ENCODE measurements at places on chromosomes 1 and 21.

DNA sequence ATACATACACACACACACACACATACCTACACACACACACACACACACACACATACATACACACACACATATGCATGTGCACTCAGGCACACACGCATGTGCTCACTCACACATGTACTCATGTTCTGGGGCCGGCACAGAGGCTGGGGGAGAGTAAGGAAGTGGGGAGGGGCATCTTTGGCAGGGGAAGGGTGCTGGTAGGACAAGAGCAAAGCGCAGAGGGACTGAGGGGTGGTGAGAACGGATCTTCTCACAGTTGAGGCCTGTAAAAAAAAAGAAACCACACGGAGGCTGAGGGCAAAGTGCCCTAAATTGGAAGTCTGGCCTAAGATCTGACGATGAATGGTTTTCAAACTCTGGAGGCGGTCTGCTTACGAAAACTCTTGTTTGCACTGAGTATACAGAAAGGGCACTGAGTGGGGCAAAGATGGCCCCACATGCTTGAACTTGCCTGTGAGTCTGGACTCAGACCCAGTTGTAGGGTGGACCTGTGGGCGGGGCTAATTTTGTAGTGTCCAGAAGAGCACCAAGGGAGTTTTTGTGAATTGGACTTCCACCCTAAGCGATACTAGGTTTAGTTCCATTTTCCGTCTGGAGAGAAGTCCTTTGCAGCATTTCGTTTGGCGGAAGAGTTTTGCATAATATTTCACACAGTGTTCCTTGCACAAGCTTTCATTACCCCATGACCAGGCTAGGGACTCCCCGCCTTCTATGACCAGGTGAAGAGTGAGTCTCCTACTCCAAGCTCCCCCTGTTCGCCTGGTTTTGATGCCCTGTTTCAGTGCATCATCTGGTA is 79.3 kb upstream of the LYST start:
- no peak for DNase-seq

DNA sequence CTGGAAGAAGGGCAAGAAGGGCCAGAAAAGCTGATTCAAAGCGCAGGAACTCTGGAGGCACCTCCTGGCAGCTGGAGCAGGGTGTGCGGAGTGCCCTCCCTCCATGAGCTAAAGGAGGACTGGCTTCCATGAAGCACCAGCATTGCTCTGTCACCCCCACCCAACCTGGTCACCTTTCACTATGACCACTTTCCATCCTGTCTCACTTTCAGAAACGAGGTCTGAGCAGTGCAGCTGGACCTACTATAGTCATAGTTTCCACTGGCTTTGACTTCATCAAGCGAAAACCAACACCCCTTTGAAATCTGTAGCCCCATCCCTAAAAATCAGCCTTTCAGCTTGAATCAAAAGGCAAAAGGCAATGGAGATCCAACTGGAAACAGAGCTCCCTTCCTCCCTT is 84.8 kb upstream of the CACNA1E start:
- DNase-seq, result no peak

GRCh38 chr1:51336004-51336403 is 5.6 kb upstream of the TTC39A start:
- DNase-seq, result no peak

- no peak for DNase-seq
Observed at GRCh38 chr1:87426463-87427249, 98.0 kb downstream of the LMO4 start.

- DNase-seq, result peak; percentile 46
Observed at GRCh38 chr1:204465546-204466415, 28.8 kb downstream of the PIK3C2B start.

GRCh38 chr1:42748021-42748420 is 8.0 kb upstream of the CLDN19 start:
- no peak for DNase-seq

DNA sequence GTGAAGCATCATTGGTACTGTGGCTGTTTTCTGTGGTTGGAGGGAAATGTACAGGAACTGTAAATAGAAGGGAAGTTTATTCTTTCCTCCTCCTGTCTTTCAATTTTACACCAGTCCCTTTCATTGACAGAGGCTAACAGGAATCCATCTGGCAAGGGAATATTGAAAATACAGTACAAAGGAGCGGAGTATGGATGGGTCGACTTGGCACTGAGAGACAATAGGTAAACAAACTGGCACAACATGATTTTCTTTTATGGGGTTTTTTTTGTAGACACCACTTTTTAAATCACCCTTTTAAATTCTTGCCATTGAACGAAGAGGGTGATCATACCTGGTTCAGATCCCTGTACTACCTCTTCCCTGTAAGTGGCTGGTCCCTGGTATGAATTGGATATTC is 341.3 kb downstream of the RWDD3 start:
- DNase-seq, result no peak

- no peak for DNase-seq
Observed at GRCh38 chr1:193819376-193819775, 633.0 kb upstream of the B3GALT2 start.

- no peak for DNase-seq
Observed at GRCh38 chr1:230771773-230772354, 24.7 kb downstream of the CAPN9 start.

DNA sequence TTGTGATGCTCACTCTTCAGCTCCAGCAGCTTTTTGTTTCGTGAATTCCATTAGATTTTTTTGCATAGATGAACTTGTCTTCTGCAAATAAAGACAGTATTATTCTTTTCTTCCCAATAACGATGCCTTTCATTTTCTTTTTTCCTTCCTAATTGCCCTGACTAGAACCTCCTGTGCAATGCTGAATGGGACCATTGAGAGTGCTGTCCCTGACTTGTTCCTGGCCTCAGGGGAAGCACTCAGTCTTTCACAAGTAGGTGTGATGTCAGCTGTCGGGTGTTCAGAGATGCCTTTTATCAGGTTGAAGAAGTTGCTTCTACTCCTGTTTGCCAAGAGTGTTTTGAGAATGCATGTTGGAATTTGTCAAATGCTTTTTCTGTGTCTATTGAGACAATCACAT is 64.3 kb upstream of the ADARB1 start:
- DNase-seq, result no peak

GRCh38 chr1:5822726-5823125 is 169.5 kb downstream of the NPHP4 start:
- DNase-seq, result no peak

GRCh38 chr1:10671090-10671489 is 125.4 kb downstream of the CASZ1 start:
- DNase-seq, result peak; percentile 65

DNA sequence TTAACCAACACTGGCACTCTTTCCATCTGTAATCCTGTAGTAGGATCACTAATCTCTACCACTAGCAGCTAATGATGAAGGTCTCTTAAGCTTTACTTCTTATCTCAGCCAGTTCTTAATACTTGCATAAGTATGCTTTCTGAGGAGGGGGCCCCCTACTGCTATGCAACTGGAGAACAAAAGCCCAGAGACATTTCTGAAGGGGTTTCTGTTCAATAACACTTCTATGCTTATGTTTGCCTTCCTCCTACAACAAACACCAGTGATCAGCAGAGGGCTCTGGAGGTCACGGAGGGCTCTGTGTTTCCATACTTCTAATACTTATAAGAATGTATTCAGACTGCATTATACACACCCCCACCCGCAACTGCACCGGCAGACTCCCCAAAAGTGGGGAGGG is 215.8 kb downstream of the BARHL2 start:
- DNase-seq, result no peak

GRCh38 chr1:217029281-217030157 is 306.3 kb upstream of the ESRRG start:
- no peak for DNase-seq

DNA sequence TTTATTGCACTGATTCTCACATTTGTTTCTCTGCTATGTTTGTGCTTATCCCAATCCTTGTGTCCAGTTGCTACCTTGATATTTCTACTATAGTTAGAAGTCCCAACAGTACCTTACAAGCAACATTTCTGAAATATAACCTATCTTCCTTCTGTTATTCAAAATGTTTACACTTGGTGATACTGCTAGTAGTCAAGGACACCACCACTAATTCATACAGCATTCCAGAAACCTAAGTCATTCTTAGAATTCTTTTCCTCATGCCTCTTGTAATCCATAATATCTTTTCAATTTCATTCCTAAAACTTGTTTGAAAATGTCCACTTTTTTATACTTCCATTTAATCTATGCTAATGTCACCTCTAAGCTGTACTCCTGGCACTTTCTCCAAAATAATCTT is 2132.1 kb downstream of the NCAM2 start:
- DNase-seq, result no peak

- no peak for DNase-seq
Observed at GRCh38 chr1:3103967-3104677, 35.1 kb downstream of the PRDM16 start.

DNA sequence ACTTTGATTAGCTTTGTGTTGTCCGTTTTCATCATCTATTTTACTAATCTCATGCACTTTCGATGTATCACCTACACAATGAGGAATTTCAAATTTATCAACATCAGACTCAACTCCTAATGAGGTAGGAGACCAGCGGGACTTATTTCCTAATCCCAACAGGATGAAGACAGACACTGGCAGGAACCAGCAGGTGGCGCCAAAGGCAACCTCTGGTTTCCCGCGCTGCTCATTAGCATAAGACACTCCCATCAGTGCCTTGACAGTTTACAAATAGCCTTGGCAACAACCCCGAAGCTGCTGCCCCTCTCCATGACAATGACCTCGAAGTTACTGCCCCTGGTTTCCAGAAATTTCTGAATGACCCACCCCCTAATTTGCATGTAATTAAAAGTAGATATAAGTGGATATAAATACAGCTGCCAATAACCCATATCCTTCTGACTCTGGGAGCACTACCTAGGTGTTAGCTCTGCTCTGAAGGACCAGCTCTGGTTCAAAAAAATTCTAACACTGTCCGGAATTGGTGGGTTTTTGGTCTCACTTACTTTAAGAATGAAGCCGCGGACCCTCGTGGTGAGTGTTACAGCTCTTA is 974.8 kb downstream of the ADGRL2 start:
- DNase-seq, result peak; percentile 34

- DNase-seq, result no peak
Observed at GRCh38 chr1:42670425-42670824, 11.8 kb upstream of the YBX1 start.

GRCh38 chr21:46091118-46091517 is 6.8 kb upstream of the COL6A2 start:
- no peak for DNase-seq

DNA sequence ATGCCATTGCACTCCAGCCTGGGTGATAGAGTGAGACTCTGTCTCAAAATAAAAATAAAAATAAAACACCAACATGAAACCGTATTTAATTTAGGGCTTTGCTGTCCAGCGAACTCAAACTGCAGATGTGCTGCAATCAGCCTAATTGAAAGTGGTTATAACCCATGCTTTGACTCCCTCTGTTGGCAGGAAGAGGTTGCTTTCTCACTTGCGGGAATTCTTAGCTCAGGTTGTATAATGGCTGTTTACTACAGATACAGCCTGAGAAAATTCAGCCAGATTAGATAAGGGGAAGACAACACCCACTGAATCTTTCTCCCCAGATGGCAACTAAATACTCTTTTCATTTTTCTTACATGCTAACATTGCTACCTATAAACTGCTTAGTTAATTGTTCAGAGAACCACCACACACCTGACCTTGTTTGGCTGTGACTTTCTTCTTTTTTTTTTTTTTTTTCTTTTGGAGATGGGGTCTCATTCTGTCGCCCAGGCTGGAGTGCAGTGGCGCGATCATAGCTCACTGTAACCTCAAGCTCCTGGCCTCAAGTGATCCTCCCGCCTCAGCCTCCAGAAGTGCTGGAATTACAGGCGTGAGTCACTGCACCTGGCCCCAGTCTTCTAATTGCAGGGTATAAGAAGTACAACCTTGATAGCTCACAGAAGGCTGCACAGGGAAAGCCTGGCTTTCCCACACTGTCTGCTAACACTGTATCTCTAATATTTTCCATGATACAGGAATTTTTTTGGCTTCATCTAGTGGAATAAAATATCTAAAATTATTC is 34.6 kb downstream of the DNTTIP2 start:
- DNase-seq, result peak; percentile 64

- no peak for DNase-seq
Observed at GRCh38 chr1:221874285-221875003, 132.6 kb upstream of the DUSP10 start.

DNA sequence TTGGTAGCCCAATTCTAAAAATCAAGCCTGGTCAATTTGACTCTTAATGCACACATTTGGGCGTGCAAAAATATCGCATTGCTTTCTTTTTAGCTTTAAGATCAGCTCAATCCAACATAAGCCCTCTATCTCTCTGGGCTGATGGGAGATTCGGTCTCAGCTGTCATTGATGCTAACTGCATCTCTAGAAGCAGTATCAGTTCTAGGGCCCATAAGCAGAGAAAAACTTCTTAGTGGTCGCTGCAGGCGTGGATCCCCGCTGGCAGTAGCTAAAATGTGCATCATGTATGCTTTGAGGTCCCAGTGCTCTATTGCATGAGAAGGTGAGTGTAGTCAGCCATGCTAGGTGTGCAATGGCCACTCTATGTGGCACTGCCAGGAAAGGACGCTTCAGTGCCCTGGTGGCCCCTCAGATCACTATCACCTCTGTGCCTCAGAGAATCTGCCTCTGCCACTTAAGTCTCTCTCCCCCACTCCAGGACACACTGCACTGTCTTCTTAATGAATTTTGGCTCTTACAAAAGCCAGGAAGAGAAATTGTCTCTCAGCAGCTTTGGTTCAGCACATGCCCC is 79.7 kb upstream of the GADD45A start:
- no peak for DNase-seq

DNA sequence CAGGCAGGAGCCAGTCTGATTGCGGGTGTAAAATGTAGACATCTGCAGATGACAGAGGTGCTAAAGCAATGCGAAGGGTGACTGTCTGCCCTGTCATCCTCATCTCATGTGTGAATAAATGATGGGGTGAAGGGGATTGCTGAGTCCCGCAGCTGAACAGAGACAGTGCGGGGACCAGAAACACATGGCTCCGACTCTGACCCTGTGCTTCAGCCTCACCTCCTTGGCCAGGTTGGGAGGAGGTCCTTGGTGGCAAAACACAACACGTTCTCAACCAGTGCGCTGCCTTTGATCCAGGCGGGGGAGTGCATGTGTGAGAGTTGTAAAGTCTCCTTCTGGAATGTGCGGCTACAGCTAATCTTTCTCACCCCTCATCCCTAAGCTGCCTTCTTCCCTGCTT is 32.0 kb upstream of the TTC22 start:
- no peak for DNase-seq

GRCh38 chr1:52127181-52128180 is 14.4 kb upstream of the ZFYVE9 start:
- peak; percentile 62 for DNase-seq
